Regular cardiac myocyte (primary cell): ENCODE measurements at places on chromosomes 6 and 20. TPM values are rescaled to one million over a fixed set of nuclear protein-coding genes. Genes with fewer than 3 reads are reported as not detected.

CCN2 gene
- total RNA-seq: 233 and 323 TPM in 2 replicates

METTL24 gene
- total RNA-seq: under 0.01 and 0.85 TPM in 2 replicates

SRSF12 gene
- total RNA-seq: under 0.01 and 0.28 TPM in 2 replicates

CST5 gene
- total RNA-seq: not detected in 2 replicates

PRND gene
- not detected in 2 replicates for total RNA-seq

ZFP57 gene
- not detected in 2 replicates for total RNA-seq

CALHM5 gene
- total RNA-seq: 11.7 and 17.2 TPM in 2 replicates

PSORS1C1 gene
- 0.19 and 1.7 TPM in 2 replicates for total RNA-seq

LMBRD1 gene
- 16.5 and 36.1 TPM in 2 replicates for total RNA-seq

FAXC gene
- 0.77 and 1.4 TPM in 2 replicates for total RNA-seq
